ENCODE measurements at places on chromosomes 2 and 18.
A peak's percentile ranks its signal among the peaks of the same experiment; 100 is the strongest.

GRCh38 chr2:235220331-235220730 lies 268.5 kb downstream of the SH3BP4 start:
- no peak for DNase-seq

DNA sequence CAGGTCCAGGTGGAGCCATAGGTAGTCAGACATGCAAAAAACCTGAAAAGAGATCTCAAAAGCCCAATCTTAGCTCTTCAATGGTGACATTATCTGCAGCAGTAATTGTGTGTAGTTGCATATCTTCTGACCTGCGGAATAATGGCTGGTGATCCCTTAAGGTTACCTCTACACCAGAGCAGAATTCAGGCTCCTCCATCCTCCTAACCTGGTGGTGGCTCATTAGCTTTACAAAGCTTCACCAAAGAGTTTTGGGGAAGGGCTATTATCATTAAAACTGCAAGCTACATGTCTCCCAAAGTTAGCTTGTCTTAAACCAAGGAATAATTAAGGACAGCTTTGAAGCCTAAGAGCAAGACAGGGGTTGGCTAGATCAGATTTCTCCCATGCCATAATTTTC lies 42.6 kb upstream of the CHST9 start:
- no peak for DNase-seq

DNA sequence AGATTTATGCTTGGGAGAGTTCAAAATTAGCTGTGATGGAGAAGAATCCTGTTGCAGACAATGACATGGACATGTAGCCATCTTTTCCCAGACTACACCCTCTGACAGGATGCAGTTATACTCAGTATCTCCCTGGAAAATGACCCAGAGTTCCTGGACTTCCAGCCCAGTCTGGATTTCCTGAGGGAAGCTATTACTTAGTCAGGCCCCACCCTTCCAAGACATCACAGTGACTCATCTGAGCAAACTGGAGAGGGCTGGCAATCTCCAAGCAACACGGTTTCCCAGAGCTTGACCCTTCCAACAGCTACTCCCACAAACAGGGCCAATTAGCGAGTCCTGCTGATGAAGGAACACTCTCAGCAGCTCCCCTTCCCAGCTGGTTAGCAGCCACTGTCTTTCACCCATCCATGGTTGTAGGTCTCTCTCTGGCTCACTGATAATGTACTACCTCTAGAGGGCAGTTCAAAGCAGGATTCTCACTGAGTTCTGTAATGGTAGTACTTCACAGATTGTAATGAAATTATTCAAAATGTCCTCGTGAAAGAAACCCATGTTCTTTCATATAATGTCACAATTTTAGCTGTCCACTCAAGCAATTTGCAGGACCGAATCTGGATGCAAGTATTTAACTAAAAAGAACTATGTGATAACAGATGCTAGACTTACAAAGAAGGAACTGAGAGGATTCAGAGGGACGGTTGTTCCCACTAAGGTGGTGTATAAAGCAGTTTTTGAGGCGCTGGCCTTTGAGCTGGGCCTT lies 110.2 kb downstream of the MDH1 start:
- no peak for DNase-seq

- DNase-seq, result no peak
Measured at GRCh38 chr2:179538406-179539123, 273.9 kb upstream of the SESTD1 start.

- DNase-seq, result no peak
Measured at GRCh38 chr18:63402246-63403162, 19.8 kb downstream of the VPS4B start.

DNA sequence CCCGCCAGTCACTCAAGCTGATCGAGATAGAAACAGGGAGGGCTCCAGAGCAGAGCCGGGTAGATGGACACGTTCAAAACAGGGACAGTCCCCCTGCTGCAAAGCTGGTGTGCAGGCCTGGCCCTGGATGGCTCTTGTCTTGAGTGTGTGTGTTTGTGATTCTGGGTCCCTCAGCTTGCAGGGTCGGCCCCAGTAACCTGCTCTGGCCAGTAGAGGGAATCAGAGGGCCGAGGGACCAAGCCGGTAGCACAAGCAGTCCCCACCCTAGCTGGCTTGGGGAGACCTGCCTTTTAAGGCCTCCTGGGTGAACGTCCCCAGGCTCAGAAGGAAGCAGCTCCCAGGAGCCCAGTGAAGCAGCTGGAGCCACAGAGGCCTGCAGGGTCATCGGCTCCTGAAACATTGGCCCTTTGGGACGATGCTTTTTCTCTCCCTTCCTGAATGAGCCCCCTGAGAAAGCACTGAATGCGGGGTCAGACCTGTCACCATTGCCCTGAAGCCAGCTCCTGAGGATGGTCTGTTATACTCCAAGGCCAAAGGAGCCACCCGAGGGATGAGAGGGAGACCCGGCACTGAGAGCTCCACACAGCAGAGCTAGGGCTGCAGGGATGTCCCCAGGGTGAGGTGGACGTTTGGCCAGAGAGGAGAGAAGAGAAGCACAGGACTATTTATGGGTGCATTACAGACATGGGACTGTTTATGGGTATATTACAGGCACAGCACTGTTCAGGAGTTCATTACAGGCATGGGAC lies 15.4 kb upstream of the MLPH start:
- no peak for DNase-seq

DNA sequence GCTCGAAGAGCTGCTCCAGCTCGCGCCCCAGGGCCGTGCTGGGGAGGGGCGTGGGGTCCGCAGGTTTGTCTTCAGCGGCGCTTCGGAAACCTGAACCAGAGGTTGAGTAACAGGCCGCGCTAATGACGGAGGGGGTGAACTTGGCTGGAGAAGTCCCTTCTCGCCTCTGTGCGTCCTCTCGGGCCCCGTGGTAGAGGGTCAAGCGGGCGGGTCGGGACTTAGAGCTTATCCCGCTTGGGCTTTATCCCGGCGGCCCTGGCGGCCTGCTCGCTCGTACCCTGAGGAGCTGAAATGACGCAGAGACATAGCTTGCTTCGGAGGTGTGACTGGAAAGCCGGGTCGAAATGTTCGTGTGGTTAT lies 479 bp downstream of the RNMT start:
- peak; percentile 11 for DNase-seq

DNA sequence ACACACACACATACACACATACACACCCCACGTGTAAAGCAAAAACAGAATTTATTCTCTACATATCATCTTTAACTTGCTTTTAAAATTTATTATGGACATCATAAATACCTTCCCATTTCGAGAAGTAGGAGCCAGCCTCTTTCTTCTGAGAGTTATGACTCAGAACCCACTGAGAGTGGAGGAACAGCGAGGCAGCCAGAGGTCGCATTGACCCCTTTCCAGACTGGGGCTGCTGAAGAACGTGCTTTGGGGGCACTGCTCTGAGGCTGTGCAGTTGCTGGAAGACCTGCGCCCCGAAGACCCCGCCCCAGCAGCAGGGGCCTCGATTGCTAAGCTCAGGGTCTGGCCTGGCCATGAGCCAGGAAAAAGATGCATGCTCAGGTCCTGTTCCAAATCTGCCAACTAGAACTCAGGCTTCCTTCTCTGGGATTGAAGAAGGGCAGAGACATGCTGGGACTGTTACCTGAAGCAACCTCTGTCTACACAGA lies 133.8 kb upstream of the TWIST2 start:
- no peak for DNase-seq

DNA sequence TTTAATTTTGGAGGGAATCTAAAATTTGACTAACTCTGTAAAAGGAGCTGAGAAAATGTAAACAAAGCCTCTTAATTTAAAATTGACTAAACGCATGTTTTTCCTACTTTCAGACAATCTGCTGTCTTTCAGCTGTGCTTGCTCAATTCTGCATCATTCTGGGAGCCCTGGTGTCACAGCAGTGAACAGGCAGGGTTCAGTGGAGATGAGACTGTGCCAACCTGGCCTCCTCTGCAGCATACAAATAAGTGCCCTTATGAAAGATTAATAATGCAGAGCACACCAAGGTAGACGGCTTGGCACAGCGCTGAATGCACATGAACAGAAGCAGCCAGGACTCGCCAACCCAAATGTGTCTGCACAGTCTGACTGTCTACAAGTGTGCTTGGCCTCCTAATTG lies 222.0 kb upstream of the CHAC2 start:
- no peak for DNase-seq

- DNase-seq, result no peak
Measured at GRCh38 chr18:51687845-51688585, 490.5 kb upstream of the MEX3C start.

- no peak for DNase-seq
Measured at GRCh38 chr2:3805201-3805939, 102.0 kb downstream of the DCDC2C start.

- DNase-seq, result no peak
Measured at GRCh38 chr2:236970656-236971010, 115.1 kb upstream of the COPS8 start.

GRCh38 chr2:108560241-108560811 lies 26.1 kb downstream of the LIMS1 start:
- no peak for DNase-seq

- DNase-seq, result no peak
Measured at GRCh38 chr2:77008853-77009252, 513.3 kb downstream of the LRRTM4 start.

DNA sequence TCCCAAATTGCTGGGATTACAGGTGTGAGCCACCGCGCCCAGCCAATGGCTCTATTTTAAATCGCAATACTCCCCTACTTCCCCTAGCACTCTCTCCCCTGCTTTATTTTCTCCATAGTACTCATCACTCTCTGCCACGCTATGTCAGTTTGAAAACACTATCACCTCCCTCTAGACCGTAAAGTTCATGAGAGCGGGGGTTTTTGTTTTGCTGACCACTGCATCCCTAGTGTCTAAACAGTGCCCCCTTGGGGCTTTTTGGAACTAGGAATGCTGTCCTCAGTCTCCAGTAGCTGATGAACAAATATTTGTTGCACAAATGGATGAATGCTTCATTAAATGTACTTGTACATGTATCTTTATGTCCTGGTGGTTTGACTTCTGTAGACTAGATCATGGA lies 44.1 kb downstream of the ATOH8 start:
- no peak for DNase-seq

DNA sequence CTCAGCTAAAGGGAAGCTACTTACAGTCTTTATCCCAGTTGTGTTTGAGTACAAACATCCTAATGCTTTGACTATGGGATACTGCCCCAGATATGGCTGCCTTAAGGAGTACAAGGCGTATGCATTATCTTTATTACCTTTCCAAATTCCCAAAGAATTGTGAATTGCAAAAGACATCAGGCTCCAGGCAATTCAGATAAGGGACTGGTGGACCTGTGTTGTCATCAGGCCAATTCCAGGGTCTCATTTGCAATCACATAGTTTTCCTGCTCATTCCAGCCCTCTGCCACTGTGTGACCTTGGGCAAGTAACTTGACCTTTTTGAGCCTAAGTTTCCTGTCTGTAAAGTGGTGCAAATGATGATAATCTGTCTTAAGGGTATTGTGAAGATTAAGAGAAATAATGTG lies 137.5 kb downstream of the FMNL2 start:
- DNase-seq, result no peak

DNA sequence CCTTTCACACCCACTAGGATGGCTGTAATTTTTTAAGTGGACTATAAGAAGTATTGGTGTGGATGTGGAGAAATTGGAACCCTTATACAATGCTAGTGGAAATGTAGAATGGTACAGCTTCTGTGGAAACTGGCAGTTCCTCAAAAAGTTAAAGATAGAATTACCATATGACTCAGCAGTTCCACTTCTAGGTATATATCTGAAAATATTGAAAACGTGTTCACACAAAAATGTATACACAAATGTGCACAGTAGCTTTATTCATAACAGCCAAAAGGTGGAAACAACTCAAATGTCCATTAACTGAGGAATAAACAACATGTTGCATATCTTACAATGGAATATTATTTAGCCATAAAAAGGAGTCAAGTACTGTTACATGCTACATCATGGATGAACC lies 17.7 kb downstream of the TANK start:
- no peak for DNase-seq

GRCh38 chr18:3199942-3200645 lies 19.7 kb downstream of the MYOM1 start:
- DNase-seq, result no peak

GRCh38 chr18:48777026-48777743 lies 173.6 kb downstream of the SMAD7 start:
- peak; percentile 60 for DNase-seq

DNA sequence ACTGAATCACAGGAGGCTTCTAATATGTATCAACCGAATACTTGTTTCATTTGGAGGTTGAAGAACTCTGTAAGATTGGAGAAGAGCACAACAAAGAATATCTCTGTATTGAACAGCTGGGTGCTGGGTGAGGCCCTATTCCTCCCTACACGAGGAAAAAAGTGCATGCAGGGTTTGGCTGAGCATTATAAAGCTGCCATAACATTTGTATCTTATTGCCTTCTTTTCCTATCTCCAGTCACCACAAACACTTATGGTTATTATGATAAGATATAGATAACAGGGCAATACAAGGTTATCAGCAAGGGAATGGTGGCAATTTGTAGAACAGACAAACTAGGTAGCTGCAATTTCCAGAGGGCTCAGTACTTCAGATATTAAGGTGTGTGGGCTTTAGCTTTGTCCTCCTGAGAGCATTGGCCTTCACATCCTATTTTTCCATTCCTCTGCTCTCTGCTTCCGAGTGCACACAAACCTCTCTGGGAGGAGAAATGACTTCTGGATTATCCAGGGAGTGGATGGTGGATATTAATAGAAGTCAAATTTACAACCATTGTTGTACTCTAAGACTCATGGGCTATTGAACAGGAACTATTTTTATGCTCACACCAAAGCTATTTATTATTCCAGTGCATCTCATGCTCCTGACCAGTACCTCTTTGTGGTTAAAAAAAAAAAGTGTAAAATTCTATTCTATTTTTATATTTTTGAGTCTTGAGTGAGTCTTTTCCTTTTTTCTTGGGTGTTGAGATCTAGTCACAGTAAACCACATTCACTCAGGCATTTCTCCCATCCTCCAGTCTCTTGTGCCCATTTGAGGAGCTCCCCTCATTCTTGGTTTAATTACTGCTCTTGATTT lies 248.4 kb downstream of the ETAA1 start:
- DNase-seq, result no peak

DNA sequence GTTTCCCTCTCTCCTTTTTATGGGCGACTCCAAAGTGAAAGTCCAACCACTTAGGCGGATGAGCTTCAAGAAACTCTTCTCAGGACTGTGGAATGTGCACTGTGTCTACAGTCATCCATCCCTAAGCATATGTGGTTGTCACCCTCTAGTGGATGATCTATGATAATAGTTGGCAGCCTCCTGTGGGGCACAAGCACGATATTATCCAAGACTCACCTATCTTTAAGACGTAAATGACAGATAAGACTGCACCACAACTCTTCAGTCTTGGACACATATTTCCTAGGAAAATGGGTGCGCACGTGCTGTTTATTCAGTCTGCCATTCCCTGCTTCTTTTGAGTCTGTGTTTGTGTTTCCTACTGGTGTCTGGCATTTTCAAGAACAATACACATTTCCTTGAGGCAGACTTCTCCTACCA lies 145.5 kb upstream of the CTAGE1 start:
- no peak for DNase-seq

DNA sequence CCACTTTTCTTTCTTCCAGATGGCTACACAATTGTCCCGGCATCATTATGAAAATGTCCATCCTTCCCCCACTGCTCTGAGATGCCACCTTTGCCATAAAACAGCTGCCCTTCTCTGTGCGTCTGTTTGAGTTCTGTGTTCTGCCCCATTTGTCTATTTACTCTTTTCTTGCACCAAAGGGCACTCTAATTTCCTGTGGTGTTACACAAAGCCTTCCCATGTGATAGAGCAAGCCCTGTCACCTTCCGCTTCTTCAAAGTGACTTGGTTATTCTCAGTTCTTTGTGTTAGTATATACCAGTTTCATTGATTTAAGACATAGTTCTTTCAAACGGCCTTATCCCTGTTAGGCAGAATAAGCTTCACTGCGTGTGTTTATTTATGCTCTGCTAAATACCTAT lies 84.1 kb downstream of the FBXO15 start:
- DNase-seq, result no peak

- no peak for DNase-seq
Measured at GRCh38 chr2:14587119-14587518, 45.4 kb upstream of the LRATD1 start.
